Fibroblast of skin of left quadriceps (primary cell): ENCODE measurements at places on chromosomes 4 and X.

GRCh38 chr4:72767618-72768302 lies 198.7 kb upstream of the ADAMTS3 start:
- DNase-seq: peak; percentile 28

- DNase-seq: no peak
Observed at GRCh38 chrX:148541584-148541940, 41.1 kb downstream of the AFF2 start.

DNA sequence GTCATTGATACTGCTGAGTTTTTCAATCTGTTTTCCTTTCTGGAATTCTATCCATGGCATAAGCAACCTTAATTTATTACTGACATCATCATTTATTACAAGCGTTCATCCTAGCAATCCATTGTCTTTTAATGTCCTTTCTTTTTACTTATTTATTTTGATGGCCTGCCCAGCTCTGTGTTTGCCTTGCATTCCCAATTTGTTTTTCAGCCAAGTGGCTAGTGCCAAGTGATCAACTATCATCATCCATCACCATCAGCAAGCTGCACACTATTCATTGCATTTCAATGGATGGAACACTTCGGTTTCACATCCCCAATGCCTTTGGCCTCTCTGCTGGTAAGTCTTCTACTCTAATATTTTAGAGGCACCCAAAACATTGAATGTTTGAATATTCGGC lies 831.7 kb upstream of the EPHA5 start:
- DNase-seq: no peak

GRCh38 chrX:57821703-57822387 lies 88.4 kb downstream of the ZXDA start:
- DNase-seq: peak; percentile 7

GRCh38 chrX:115642895-115643530 lies 82.0 kb downstream of the PLS3 start:
- DNase-seq: peak; percentile 65

DNA sequence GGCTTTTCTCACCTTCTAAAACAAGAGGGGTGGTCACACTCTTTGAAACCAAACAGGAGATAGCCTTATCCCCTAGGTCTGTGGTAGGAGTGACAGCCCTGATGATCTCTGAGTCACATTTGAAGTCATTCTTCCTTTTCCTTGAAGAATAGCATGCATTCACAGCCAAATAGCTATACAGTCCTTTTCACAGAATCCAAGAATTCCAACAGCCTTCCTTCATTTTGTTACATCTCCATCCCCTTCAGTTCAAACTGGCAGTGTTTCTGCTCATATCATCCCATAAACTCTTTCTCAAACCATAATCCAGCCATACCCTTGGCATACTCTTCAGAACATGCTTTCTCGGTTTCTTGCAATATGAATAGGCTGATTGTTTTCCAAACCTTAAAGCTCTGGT lies 33.3 kb upstream of the TMEM184C start:
- DNase-seq: no peak

GRCh38 chrX:18733287-18733686 lies 25.8 kb downstream of the PPEF1 start:
- no peak for DNase-seq

- DNase-seq: peak; percentile 89
Observed at GRCh38 chr4:77036206-77036605, 39.6 kb downstream of the CCNI start.

GRCh38 chr4:165293061-165293460 lies 34.4 kb upstream of the MSMO1 start:
- DNase-seq: no peak

GRCh38 chr4:121408-122084 lies 2.8 kb upstream of the ZNF718 start:
- DNase-seq: no peak
